ENCODE measurements at places on chromosomes 5 and 9.

DNA sequence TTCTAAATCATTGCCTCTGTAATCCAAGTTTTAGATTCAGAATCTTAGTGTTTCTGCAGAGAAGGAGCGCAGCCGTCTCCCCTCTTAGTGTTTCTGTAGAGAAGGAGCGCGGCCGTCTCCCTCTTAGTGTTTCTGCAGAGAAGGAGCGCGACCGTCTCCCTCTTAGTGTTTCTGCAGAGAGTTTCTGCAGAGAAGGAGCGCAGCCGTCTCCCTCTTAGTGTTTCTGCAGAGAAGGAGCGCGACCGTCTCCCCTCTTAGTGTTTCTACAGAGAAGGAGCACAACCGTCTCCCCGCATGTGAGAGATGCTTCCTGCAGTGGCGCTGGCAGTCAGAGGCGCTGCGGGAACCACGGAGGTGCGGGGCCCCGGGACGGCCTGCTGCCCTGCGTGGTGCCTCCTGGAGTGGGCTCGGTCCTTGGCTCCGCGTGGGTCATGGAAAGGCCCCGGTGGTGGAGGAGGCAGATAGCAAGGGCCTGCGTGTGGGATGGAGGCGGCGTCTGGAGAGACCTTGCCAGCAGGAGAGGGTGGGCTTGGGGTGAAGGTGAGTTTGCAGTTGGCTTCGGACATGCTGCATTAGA lies 10.9 kb downstream of the CEP72 start:
- no peak for DNase-seq

DNA sequence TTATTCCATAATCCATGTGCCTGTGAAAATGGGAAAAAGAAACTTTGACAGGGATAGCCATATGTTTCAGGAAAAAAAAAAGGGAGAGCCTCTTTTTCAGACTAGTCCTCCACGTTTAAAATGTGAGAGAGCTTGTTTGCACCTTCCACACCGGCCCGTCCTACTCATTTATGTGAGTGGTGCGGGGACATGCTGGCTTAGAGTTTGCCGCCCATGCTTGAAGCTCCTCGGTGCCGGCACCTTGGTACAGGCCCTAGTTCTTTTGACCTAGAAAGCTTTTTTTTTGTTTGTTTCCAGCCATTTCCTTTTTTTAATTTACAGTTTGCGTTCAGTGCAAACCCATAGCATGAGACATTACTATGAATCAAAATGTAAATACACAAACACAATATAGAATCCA lies 27.8 kb downstream of the PSAT1 start:
- DNase-seq, result no peak

DNA sequence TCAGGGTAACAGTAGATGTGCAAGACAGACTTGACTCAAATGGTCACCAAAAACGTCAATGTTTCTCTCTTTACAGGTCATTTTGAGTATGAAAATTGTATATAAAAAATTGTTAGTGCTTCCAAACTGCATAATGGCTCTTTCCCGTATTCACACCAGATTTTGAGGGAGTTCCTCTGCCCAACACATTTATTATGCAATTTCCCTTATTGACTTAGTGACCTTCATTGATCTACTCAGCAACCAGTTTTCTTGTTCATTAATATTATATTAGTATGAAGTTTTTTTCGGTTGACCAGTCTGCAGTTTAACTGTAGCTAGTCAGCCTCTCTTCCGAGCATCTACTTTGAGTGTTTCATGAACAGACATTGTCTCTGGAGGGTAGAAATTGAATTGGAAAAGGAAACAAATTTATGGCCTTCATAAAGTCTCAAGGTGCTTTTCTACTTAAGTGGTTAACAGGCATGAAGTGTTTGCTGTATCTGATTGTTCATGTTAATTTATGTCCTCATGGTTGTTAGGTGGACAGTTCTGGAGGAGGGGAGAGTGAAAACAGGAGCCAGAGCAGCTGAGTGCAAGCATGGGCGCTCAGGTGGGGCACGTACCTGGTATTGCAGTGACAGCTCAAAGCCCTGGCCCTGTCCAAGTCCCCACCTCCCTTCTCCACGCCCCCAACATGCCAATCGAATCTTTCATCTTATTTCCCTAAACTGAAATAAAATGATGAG lies 240.2 kb downstream of the RFK start:
- DNase-seq, result no peak

DNA sequence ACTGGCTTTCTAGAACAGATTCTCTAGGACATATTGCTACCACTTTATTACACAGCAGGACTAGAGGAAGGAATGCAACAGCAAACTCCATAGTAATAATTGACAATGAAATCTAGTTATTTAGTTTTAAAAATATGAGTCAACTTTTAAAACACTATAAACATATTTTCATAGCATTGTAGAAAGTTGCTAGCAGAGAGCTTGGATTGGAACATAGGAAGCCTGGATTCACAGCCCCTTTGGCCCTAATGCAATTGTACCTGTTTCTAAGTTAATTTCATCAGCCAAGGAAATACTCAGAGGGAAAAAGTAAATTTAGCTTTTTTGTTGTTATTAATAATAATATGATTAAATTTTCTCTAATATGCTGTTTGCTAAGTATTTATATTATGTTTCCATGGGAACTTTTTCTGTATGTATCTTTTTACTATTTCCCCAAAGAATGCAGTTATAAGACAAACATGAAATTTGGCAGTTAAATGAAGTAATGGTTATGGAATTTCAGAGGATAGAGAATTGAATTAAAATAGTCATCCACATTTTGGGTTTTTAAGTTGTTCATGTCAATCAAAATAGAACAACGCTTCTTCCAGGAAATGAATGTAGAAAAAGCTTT lies 45.6 kb downstream of the VCAN start:
- DNase-seq, result no peak

DNA sequence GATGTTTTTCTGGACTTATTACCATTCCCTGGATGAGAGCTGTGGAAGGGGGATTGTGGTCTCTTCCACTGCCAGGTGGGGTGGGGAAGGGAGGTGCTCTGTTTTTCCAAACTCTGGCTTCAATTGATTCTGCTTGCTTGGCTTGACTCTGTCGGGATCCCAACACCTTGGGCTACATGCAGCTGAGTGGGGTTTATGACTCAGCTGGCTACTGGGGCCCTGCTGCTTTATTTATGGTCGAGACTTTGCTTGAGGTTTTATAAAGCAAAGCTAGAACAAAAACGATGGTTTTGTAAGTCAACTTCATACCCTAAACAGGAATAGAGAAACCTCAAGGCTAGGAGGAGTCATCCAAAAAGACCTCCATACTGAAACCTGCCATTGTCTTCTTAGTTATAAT lies 76.3 kb downstream of the AOPEP start:
- DNase-seq, result no peak

DNA sequence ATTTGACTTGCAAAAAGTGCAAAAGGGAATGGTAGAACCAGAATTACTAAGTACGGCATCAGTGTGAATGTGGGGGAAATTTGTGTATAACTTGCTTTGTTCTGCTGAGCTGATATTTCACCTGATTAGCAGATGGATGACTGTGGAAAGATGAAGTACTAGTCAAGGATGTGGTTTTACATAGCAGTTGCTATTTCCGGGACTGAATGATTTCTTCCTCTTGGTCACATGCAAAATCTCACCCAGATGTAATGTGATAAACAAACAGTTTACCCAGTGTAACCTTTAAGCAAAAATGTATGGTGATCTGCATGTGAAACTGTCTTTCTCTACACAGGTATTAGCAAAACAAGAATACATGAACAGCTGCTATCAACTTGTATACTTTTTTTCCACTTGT lies 46.1 kb downstream of the DCP2 start:
- DNase-seq, result no peak

DNA sequence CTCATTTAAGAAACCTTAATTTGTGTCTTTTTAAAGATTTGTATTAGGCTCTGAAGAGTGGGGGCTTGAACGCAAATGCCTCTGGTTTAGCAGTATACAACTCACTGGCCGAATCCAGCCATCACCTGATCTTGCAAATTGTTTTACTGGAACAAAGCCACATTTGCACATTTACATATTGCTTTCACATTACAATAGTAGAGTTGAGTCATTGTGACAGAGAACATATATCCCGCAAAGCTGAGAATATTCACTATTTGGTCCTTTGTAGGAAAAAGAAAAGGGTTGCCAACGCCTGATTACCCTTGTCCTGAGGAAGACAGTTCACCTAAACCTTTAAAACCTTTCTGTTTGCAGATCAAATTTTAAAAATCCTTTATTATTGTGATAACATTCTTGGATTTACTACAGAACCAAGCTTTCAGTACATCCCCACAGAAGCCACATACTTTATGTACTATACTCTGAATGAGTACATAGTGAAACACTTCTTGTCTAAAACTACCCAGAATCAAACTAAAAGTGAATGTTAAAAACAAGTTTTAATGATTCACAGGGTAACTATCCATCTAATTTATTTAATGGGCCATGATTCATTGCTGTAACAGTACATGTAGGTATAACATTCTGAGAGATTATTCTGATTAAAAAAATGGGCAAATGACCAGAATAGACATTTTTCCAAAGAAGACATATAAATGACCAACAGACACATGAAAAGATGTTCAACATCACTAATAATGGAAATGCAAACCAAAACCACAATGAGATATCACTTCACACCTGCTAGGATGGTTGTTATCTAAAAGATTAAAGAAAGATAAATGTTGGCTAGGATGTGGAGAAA lies 161.0 kb downstream of the SLC25A46 start:
- DNase-seq, result no peak

GRCh38 chr5:68193481-68194036 lies 22.0 kb upstream of the PIK3R1 start:
- DNase-seq, result no peak
